Tibial artery (tissue), 4 donors: ENCODE measurements at places on chromosomes 4 and X.

GRCh38 chr4:89009115-89009514, 47.9 kb downstream of the FAM13A start:
- H3K27me3 ChIP-seq: no peaks in the 10 kb centered on the region
- H3K36me3 ChIP-seq: peaks cover 13% of the 10 kb centered on the region
- H3K4me1 ChIP-seq: no peaks in the 10 kb centered on the region
- H3K27ac ChIP-seq: no peak overlapping the region
- no peak overlapping the region for H3K4me3 ChIP-seq

DNA sequence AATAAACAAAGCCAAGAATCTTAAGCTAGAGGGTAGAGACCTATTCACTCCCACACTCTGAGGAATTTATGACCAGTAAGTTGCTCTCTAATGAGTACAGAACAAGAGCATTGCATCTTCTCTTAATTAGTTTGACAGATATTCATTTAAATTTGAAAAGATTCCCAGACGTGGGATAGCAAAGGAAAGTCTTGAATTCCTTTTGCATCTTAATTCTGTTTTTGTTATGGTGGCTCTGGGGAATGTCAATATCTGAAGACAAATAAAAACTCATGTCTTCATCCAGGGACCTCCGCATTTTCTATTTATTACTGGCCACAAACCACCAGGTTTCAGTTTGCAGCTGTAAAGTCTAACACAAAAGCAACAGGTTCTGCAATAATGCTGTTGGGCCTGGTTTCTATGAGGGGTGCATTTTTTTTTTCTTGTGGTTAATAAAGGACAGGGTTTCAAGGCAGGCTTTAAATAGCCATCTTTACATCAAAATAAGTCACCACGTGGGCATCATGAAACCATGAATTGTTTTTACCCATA, 172.3 kb downstream of the SHROOM3 start:
- no peak for DNase-seq
- H3K4me3 ChIP-seq: no peak overlapping the region
- peaks cover 97% of the 10 kb centered on the region for H3K4me1 ChIP-seq
- H3K36me3 ChIP-seq: no peaks in the 10 kb centered on the region
- no peaks in the 10 kb centered on the region for H3K27me3 ChIP-seq
- peak overlapping the region; percentile 84 for H3K27ac ChIP-seq

DNA sequence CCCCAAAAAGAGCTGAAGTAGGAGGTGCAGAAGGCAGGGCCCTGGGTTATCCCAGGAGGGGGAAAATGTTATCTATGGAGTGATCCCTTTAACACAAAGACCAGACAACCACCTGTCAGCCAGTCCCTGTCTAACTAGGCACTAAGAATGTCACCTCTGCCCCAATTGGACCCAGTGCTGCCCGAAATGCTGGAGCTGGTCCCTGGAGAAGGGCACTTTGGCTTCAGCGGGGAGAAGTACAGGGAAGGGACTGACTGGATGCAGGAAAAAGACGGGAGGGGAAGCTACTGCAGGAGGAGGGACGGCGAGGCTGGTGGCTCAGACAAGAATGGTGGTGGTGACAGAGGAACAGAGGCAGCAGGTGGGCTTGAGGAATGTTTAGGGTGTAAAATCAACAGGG, 17.3 kb downstream of the PHKA2 start:
- no peak for DNase-seq
- H3K4me1 ChIP-seq: no peaks in the 10 kb centered on the region
- no peak overlapping the region for H3K27ac ChIP-seq
- H3K36me3 ChIP-seq: no peaks in the 10 kb centered on the region

- no peaks in the 10 kb centered on the region for H3K4me1 ChIP-seq
- H3K27me3 ChIP-seq: no peaks in the 10 kb centered on the region
- H3K27ac ChIP-seq: no peak overlapping the region
- no peaks in the 10 kb centered on the region for H3K36me3 ChIP-seq
- no peak for DNase-seq
These were observed 191.0 kb upstream of the ARX start for GRCh38 chrX:25206778-25207177.

GRCh38 chr4:168208957-168209614, 109.5 kb downstream of the DDX60 start:
- H3K27ac ChIP-seq: no peak overlapping the region
- no peaks in the 10 kb centered on the region for H3K27me3 ChIP-seq
- no peak overlapping the region for H3K4me3 ChIP-seq
- DNase-seq: no peak
- no peaks in the 10 kb centered on the region for H3K36me3 ChIP-seq

DNA sequence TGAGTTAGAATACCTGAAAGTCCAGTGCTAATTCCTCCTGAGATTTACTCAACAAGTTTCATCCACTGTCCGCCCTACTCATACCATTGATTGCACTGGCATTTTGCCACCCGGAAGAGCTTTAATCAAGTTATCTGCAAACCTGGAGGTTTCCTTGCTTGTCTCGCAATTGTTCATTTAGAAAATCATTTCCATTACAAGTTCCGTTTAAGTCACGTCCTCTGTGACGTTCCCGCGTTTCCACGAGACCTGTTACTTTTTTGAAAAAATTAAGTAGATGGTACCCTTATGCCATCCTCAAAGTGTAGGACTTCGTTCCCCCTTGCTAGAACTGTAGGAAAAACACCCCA, 761 bp upstream of the FRYL start:
- no peak for DNase-seq
- H3K27me3 ChIP-seq: no peaks in the 10 kb centered on the region
- peaks cover 5% of the 10 kb centered on the region for H3K4me1 ChIP-seq
- peak overlapping the region; percentile 99 for H3K4me3 ChIP-seq

GRCh38 chrX:40867352-40867751, 132.0 kb upstream of the MED14 start:
- H3K27ac ChIP-seq: no peak overlapping the region
- no peak for DNase-seq
- H3K27me3 ChIP-seq: no peaks in the 10 kb centered on the region
- no peaks in the 10 kb centered on the region for H3K36me3 ChIP-seq
- H3K4me3 ChIP-seq: no peak overlapping the region

GRCh38 chr4:4842476-4843441, 16.7 kb upstream of the MSX1 start:
- no peak overlapping the region for H3K4me3 ChIP-seq
- H3K27ac ChIP-seq: no peak overlapping the region
- no peaks in the 10 kb centered on the region for H3K36me3 ChIP-seq
- H3K4me1 ChIP-seq: no peaks in the 10 kb centered on the region
- peaks cover 48% of the 10 kb centered on the region for H3K27me3 ChIP-seq

- no peaks in the 10 kb centered on the region for H3K4me1 ChIP-seq
- no peaks in the 10 kb centered on the region for H3K36me3 ChIP-seq
- no peak overlapping the region for H3K27ac ChIP-seq
- DNase-seq: no peak
- H3K4me3 ChIP-seq: no peak overlapping the region
These were observed 8.3 kb downstream of the MPP1 start for GRCh38 chrX:154797006-154797405.

DNA sequence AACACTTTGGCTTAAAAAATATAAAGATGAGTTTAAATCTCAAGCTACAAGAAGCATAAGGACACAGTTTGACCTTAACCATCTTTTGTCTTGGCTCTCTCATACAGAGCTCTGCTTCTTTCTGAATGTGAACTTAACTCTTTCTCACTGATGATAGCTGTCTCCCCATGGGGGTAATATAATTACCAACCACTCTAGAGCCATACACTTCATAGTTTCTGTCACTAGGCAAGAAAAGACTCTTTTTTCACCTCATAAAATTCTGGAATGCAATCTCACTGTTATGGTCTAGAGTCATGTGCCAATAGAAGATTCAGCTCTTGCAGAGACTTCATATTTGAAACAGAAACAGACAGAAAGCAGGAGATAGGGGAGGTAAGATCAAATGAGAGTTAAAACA, 481.7 kb upstream of the AGA start:
- no peaks in the 10 kb centered on the region for H3K36me3 ChIP-seq
- no peaks in the 10 kb centered on the region for H3K27me3 ChIP-seq
- H3K4me3 ChIP-seq: no peak overlapping the region
- no peak overlapping the region for H3K27ac ChIP-seq
